ENCODE measurements at places on chromosomes 5 and 9.

- DNase-seq: no peak
These were observed 12.3 kb downstream of the SERINC5 start for GRCh38 chr5:80243567-80243966.

- no peak for DNase-seq
These were observed at the start of gene PCDHAC2 for GRCh38 chr5:140966293-140967225. TSS of gene PCDHAC2 (plus strand) at chr5:140966476. CDS start at chr5:140966767, 291 bp downstream.

- DNase-seq: no peak
These were observed 381.1 kb downstream of the RASEF start for GRCh38 chr9:82681809-82682208.

DNA sequence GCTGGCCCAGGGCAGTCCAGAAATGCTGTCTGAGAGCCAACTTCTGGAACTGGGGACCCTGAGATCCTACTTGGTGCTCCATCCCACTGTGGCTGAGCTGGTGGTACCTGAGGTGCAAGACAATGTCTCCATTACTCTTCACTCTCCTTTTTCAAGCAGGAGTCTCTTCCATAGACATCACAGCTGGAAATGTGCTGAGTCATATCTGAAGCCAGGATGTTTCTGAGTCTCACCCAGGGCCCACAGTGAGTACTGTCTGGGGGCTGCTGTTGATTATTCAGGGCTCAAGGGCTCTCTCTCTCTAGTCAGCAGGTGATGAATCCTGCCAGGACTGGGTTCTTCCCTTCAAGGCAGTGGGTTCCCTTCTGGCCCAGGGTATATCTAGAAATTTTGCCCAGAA lies 145.2 kb upstream of the TAS2R1 start:
- DNase-seq: peak; percentile 70

- DNase-seq: no peak
These were observed 14.8 kb downstream of the C5orf15 start for GRCh38 chr5:133953568-133954145.

- peak; percentile 14 for DNase-seq
These were observed 21.6 kb downstream of the TJP2 start for GRCh38 chr9:69195668-69196067.

- no peak for DNase-seq
These were observed 4.2 kb downstream of the SURF6 start for GRCh38 chr9:133331641-133332380.

GRCh38 chr9:136958473-136958872 lies 6.4 kb downstream of the LCN12 start:
- no peak for DNase-seq

- no peak for DNase-seq
These were observed 47.2 kb downstream of the CAMK2A start for GRCh38 chr5:150242251-150242894.

GRCh38 chr5:78792345-78793055 lies 143.9 kb upstream of the LHFPL2 start:
- DNase-seq: no peak

DNA sequence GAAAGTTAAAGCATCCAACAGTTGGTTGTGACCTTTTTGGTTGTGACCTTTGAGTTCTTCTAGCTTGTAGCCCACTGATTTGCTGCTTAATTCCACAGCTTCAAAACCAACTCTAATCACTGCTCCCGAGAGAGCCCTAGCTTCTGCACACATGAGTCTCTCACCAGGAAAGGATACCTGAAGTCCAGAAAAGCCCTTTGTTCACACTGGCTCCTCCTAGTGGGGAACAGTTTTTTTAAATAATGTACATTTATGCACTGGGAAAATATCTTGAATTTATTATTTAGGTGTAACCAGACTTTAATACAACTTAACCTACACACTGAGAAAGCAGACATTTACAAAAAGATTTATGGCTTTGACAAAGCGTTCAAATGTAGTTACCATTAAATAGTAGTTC lies 120.2 kb upstream of the CCDC152 start:
- DNase-seq: no peak

DNA sequence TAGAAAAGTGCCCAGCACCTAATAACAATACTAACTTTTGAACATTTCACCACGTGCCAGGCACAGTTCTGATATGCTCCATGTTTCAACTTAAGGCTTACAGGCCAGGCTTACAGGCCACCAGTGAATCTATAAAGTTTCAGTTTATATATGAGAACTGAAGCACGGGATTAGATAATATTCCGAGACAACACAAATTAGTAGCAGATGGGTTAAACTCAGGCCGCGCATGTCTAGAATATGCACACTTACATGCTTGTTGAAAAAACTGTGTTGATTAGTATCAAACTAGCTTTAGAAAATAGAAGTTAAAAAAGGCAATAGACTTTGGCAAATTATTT lies 587.9 kb downstream of the MTRR start:
- DNase-seq: peak; percentile 64

DNA sequence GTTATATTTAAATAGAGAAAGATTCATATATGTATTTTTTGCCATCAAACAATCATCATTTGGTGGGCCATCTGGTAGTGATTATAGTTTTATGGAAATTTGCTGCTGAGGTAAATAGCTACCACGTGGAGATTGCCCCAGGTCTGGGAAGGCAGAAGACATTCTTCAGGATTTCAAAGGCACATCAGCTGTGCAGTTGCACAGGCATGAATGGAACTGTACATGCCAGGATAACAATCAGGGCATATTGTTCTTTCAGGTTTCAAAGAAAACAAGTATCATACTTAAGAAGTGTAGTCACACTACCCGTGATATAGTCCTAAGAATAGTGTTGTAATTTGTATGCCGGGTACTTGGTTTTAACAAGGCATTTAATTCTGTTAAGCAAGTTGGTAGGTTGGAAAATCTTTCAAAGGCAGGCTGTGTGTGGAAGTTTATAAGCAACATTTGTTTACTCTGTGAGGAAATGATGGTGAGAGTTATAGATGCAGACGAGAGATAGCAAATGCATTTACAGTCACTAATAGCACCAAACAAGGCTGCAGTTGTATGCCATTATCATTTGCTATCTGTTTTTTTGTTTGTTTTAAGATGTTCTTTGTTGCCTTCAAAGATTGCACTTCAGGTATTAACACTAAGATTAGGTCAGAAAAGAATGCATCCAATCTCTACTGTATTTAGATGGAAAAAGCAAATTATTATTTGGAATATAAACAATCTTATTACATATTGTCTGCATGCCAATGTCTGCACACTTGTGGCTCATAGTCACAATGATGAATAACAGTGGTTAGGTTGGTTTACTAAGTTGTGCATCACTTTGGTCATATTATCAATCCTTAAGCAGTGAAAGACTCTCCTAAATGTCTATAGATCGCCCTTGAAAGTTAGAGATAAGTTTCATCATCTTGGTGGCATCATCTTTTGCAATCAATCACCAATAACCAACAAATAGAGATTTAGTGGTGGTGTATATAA lies 55.3 kb downstream of the RPS23 start:
- peak; percentile 20 for DNase-seq

- DNase-seq: no peak
These were observed 53.5 kb upstream of the TJP2 start for GRCh38 chr9:69120380-69121154.

- DNase-seq: no peak
These were observed 376.7 kb downstream of the GABRG2 start for GRCh38 chr5:162444129-162444762.

DNA sequence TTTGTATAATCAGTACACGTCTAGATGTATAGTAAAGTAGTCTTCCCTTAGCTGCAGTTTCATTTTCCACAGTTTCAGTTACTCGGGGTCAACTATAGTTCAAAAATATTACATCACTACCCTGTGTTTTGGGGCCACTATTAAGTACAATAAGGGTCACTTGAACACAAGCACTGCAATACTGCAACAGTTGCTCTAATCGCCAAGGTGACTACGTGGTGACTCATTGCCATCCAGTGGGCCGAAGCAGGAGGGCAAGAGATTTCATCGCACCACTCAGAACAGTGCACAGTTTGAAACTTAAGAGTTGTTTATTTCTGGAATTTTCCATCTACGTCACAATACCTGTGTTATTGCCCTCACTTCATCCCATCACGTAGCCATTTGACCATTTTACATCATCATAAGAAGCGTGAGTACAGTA lies at the start of gene ARL14EPL:
Gene ARL14EPL, plus strand, starts transcription at position 379 of the 424 bp plus-strand sequence. CDS start 18,994 bp downstream, outside the sequence.
- DNase-seq: peak; percentile 68

- DNase-seq: peak; percentile 87
These were observed 210.9 kb downstream of the FRMD3 start for GRCh38 chr9:83327323-83327722.

DNA sequence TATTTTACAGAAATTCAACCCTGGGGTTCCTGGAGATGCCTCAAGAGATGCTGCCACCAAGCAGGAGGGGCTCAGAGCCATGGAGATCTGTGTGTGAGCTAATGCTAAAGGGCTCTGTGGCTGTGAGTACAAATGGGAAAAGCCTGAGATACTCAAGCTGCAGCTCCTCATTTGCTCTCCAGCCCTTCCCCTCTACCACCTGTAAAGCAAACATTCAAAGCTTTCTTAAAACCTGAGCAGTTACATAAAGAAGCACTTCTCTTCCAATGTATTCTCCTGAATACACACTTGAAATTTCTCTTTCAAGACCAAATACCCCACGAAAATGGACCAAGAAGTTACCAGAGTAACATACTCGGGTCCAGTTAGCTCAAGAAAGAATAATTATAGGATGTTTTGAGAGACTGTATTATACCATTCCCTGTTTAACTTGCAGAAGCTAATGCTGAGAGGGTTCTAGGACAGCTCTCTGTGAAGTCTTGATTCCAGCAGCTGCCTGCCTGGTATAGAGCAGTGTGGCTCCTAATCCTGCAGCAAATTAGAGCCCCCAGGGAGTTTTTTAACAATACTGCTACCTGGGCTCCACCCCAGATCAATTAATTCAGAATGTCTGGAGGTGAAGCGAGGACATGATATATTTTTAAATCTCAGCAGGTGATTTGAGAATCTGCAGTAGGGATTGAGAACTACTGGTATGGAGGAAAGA lies 21.1 kb downstream of the RGS7BP start:
- DNase-seq: no peak

DNA sequence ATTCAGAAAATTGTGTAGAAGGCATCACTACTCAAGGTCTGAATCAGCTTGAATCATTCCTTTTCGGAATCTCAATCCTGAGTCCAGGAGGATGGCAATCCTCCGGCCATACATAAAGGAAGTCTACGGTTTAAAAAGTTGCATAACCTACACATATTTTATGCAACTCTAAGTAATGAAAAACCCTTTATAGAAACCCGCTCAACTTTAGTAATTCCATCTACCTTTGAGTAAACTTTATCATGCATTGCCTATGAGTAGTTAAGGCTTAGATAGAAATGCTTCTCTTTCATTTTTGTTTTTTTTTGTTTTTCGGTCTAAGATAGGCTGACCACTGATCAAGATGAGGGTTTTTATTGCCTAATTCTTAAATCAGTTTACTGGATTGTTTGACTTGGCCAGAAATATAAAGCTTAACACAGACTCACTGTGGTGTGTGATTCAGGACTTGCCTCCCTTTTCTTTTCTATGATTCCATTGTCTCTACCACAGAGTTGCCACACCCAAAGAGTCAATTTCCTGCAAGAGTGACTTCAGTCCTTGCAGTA lies 85.0 kb downstream of the LURAP1L start:
- peak; percentile 54 for DNase-seq

- peak; percentile 51 for DNase-seq
These were observed 1.7 kb downstream of the PDCD1LG2 start for GRCh38 chr9:5511935-5512580.

GRCh38 chr9:81656871-81657337 lies 32.4 kb downstream of the TLE1 start:
- DNase-seq: no peak

DNA sequence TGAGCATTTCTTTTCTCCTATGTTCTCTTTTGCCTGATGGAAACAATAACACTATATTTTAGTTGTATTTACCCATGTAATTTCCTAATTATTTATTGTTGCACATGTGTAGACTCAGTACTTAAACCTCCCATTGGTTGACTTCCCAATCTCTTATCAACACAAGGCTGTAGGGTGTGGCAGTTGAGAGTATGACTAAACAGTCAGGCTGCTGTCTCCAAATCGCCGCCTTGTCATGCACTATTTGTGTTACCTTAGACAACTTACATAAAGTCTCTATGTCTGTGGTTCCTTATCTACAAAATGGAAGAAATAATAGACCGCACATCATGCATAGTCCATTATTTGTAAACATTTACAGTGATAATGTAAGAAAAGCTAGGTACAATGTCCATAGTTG lies 68.9 kb upstream of the EFNA5 start:
- DNase-seq: no peak

DNA sequence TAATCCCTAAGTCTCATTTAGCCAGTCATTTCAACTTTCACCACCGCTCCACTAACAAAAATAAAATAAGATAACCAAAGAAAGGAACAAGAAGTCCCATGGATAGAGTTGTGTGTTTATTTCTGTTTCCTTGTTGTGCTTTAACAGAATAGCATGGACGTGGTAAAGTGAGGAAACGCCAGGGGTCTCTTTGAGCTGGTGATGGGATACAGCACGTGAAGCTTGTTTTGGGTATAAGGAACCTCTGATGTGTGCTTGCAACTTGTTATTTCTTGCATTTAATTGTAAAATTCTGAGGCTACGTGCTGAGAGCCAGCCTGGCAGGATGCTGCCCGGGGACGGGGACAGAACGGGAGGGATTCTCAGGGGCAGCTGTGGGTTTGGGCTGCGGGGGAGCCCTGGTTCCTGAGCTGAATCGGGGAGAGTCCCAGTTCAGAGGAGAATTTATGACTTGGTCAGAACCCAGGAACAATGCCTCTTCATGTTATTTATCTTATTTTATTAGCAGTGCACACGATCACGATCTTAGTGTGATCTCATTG lies 63.4 kb downstream of the ANKRD33B start:
- DNase-seq: no peak

DNA sequence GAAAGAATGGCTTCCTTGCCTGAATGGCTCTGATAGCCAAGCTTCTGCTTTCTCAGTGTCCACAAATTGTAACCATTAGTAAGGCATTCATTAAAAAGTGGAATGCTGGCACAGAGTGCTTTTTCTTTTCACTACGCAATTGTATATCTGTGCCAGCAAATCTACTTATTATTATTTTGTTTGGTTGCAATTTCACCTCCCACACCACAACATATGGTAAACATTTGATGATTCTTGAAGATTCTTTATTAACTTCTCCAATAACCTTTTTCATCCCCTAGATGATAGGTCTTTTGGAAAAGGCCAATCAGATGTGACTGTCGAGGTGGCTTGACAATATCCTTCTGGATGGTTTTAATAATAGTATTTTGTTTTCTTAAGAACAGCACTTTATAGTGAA lies 234.1 kb downstream of the TMEM38B start:
- no peak for DNase-seq

DNA sequence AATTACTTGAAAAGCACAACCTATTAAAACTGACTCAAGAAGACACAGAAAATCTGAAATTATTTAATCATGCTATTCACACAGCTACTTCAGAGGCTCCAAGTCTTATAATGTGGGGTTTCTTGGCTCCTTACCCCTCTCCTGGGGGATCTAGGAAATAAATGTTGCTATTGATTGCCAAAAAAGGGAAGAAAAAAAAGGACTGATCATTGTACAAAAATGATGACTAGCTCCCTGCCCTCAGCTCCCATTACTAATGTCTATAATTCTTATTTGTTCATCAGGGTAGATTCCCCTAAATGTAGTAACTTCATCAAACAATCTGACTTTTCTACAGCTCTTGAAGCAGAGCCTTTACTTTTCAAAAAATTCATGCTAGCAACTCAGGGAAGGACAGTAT lies 3.3 kb upstream of the SMC5 start:
- peak; percentile 53 for DNase-seq

GRCh38 chr5:97543166-97543565 lies 360.1 kb upstream of the RIOK2 start:
- DNase-seq: no peak

- DNase-seq: no peak
These were observed 240.2 kb downstream of the FBXL17 start for GRCh38 chr5:108141676-108142075.

Measured in EH (cell line).